ENCODE measurements at places on chromosomes 2 and 18.
A peak's percentile ranks its signal among the peaks of the same experiment; 100 is the strongest.

DNA sequence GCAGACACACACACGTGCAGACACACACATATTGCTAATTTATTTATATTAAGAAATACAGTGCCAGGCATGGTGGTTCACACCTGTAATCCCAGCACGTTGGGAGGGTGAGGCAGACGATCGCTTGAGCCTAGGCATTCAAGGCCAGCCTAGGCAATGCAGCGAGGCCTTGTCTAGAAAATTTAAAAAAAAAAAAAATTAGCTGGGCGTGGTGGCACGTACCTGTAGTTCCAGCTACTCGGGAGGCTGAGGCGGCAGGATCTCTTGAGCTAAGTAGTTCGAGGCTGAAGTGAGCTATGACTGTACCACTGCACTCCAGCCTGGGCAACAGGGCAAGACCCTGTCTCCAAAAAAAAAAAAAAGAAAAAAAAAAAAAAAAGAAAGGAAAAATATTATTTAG, 28.8 kb downstream of the ANXA4 start:
- DNase-seq, result no peak

DNA sequence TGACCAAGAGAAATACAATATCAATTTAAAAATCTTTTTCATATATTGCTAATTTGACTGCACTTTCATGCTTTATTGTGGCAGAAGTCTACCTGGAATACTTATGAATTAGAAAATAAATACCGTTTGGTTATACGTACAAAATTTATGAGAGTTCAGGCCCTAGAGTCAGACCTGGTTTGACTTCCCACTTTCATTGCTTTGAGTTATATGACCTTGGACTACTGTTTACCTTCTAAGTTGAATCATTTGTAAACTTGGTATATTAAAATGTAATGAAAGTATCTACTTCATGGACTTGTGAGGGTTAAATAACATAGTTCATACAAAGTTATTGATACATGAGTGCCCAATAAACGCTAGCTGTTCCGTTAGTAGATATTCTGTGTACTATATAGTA, 12.0 kb downstream of the VAPA start:
- DNase-seq, result no peak

- DNase-seq, result peak; percentile 78
Observed at GRCh38 chr2:64474121-64474571, 20.2 kb downstream of the LGALSL start.

GRCh38 chr2:119114266-119114665, 44.3 kb downstream of the C1QL2 start:
- DNase-seq, result no peak

DNA sequence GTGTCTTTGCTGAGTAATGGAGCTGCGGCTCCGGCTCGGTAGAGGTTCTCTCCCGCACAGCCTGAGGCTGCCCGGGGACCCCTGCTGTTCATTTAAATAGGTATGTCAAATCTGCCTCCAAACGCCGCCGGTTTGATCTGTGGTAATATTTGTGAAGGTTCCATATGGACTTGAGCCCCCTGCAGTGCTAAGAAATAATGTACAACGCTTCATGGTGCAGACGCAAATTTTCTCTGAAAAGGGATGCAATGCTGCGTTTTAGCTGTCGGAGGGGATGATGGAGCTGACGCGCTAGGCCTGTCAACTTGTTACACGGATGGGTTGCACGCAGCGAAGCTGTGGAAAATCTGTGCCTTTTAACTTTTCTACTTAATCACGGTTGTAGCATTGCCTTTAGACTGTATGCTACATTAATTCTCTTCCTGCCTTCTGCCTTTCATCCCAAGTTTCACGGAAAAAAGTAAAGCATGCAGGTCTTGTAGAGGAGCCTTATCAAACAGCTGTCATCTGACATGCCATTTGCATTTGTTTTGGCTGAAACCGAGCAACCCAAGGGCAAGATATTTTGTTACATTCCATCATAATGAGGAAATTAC, 43.2 kb downstream of the MRPS9 start:
- no peak for DNase-seq

GRCh38 chr2:160825433-160825832, 331.8 kb upstream of the RBMS1 start:
- no peak for DNase-seq

- DNase-seq, result peak; percentile 65
Observed at GRCh38 chr2:42513252-42513918, 19.6 kb upstream of the KCNG3 start.

DNA sequence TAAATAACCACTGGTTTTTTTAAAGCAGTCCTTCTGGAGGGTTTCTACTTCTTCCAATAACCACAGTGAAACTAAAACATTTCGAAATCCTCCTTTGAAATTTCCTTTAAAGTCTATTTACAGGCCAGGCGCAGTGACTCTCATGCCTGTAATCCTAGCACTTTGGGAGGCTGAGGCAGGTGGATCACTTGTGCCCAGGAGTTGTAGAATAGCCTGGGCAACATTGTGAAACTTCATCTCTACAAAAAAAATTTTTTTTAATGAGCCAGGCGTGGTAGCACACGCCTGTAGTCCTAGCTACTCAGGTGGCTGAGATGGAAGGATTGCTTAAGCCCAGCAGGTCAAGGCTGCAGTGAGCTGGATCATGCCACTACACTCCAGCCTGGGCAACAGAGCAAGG, 15.2 kb downstream of the KIDINS220 start:
- no peak for DNase-seq

DNA sequence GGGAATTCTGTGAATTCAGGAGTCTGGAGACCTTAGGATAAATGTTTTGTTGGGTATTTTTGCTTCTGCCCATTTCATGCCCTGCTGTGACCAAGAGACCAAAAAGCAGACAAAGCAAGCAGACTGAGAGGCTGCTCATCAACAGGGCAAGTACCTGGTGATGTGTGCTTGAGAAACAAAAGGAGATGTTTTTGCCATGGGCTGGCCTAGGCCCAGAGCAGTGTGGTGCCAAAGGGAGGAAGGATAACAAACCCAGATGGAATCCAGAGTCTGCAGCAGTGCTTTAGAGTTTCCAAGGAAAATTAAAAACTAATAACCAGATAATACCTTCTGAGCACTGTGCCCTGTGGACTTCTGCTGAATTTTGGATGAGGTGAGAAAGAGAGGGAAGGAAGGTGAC, 538.4 kb downstream of the STK39 start:
- DNase-seq, result no peak

DNA sequence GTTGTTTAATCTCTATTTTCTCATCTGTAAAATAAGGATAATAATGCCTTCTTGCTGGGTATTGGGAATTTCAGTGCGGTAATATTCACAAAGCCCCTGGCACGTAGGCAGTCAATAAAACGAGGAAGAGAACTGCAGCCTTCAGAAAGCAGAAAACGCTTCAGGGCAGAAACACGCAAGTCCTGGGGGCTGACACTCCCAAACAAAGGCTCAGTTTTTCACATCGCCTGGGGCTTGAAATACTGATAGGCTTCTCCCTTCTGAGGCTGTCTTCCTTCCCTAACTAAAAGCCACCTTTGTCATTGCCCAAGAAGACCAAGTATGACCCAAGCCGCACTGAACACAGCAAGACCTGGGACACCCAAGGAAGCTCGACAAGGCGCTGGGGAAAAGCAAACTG, 32.4 kb downstream of the TMEM177 start:
- no peak for DNase-seq

- no peak for DNase-seq
Observed at GRCh38 chr18:36620788-36621187, 208.0 kb downstream of the TPGS2 start.

DNA sequence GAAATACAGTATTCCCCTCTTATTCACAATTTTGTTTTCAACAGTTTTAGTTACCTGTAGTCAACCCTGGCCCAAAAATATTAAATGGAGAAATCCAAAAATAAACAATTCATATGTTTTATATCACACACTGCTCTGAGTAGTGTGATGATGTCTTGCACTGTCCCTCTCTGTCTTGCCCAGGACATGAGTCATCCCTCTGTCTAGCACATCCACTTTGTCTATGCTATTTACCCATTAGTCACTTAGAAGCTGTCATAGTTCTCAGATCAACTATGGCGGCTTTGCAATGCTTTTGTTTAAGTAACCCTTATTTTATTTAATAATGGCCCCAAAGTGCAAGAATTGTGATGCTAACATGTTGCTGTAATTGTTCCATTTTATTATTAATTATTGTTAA, 380.6 kb upstream of the REG3G start:
- peak; percentile 2 for DNase-seq

- DNase-seq, result peak; percentile 26
Observed at GRCh38 chr2:200021449-200022114, 66.2 kb downstream of the MAIP1 start.

DNA sequence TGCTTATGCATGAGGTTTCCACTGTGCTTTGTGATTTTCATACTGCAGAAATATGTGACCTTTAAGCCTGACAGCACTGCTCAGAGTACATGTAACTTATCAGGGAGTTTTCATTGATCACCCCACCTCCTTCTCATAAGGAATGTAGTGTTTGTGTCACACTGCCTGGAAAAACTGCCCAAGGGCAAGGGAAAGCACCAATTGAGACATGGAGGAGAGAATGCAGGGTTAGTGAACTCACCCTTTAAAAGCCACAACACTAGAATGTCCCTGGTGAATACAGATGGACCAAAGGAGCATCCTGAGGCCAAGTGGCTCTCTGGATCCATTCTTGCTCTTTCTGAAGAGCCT, 147.2 kb upstream of the SPATS2L start:
- DNase-seq, result no peak

DNA sequence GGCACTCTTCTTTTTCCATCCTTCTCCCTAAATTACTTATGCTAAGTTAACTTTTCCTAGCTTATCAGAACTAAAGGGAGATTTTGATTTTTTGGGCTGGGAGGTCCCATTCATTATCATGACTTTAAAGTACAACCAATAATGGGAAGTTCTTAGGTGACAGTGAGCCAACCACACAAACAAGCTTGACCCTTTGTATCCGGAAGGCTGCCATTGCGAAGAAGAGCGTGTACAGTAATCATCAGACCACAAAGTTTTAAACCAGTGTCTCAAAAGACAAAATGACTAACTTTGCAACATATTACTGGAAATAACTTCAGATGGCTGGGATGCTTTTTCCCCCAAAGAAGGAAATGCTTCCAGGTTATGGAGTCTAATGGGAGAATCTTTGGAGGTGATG, 298.1 kb downstream of the TGIF1 start:
- no peak for DNase-seq

- DNase-seq, result peak; percentile 86
Observed at GRCh38 chr2:181123798-181124231, 143.4 kb downstream of the UBE2E3 start.

DNA sequence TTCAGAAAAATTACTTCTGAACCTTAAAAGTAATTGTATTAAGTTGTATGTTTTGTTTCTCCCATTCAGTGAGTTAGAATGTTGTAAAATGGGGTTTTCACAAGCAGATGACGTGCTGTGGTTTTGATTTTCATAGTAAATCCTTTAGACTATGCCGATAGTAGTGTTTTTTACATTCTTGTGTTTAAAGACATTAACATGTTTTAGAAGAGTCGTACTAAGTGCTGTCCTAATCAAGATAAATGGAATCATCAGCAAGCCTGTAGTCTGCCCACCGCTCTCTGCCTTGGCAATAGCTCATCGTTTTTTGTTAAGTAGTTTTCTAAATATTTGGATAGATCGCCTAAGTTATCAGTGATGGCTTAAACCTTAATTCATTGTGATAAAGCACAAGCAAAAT, 21.5 kb downstream of the PKP4 start:
- no peak for DNase-seq

- DNase-seq, result no peak
Observed at GRCh38 chr2:182685559-182685958, 30.5 kb upstream of the DNAJC10 start.

- DNase-seq, result no peak
Observed at GRCh38 chr2:67572721-67573435, 175.7 kb downstream of the ETAA1 start.

DNA sequence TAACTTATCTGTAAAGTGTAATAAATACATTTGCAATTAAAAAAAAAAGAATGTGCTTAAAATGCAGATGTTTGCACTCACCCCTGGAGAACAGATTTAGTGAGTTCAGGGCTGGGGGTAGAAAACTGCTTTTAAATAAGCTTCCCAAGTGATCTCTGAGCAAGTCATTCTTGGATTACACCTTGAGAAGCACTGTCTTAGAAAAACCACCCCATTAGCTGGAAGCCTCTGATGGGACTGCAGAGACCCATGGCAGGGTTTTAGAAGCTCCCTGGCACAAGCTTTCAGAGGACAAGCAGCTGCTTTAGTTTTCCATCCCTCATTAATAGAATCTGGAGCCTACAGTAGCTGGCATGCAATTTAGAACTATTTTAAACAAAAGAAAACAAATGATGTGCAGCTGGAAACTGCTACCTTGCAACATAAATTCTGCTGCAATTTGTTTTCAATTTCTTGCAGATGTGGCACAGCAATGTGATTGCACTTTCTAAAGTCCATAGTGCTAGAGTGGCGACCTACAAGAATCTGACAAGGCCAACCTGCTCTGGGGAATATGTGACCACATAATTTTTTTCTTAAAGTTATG, 141.5 kb downstream of the CDC42EP3 start:
- no peak for DNase-seq

GRCh38 chr2:6184532-6185292, 492.5 kb downstream of the SOX11 start:
- DNase-seq, result no peak

DNA sequence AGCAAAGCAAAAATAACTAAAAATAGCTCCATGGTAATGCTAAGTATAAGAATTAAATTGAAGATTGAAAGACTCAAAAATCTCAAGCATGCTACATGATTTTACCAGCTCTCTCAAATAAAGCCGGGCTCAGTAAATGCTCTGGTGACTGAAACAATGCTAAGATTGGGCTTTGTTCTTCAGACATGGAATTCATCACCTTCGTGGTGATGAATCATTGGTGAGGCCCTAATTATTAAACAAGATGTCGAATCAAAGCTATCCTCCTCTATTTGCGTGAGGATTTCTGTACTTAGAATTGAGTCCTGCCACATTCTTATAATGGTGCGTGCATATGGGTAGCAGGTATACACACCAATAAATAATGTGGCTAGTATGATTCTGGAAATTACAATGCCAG, 58.8 kb upstream of the LRRTM1 start:
- DNase-seq, result no peak

GRCh38 chr18:76401498-76401897, 93.5 kb downstream of the ZNF516 start:
- DNase-seq, result peak; percentile 13

DNA sequence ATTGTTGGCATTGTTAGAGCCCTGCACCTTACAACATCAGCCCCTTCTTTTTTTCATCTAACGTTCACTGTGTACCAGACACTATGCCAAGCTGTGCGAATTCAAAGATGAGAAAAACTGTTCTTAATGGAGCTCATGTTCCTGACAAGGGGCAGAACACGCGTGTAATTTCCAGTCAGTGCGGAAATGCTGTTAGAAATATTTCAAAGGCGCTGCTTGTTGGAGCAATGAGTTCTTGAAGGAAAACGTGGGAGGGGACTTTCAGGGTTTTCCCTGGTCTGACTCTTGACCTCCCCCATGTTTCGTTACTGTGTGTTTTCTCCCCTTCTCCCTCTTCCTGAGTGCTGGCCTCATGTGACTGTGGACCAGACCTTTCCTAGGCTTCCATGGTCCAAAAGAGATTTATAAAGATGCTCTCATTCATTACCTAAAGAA, 1.5 kb downstream of the MTHFD2 start:
- peak; percentile 50 for DNase-seq

GRCh38 chr2:151315381-151315903, 26.0 kb upstream of the NMI start:
- DNase-seq, result no peak

Measured in OCI-M1 (cell line).